ENCODE measurements at places on chromosomes 3 and 15.

DNA sequence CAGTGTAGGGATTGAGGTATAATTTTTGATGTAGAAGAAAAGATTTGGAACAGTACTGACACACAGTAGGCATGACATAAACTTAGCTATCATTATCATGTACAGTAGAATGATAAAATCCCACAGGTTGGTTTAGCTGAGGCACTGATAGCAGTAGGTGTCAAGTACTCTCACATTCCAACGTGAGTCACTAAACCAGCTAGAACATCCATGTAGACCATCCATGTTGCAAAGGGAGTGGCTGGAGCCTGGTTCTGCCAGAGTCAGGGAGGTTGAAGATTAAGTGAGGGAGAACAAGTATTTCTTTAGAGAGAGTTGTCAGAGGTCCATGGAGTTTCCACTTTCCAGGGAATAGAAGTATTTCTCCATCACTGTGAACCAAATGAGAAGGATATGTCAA lies 157.2 kb upstream of the TMEM108 start:
- DNase-seq, result no peak

DNA sequence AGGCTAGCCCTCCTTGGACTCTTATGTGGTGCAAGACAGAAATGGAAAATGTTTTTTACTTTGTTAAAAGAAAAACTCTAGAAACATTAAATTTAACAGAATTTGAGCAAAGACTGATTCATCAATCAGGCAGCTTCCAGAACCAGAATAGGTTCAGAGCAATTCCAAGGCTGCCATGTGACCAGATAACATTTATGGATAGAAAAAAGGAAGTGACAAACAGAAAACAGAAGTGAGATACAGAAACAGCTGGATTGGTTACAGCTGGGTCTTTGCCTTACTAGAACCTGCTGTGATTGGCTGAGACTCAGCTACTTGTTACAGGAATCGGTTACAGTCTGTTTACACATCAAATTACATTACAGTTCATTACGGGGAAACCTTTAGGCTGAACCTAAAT lies 22.5 kb upstream of the OTOL1 start:
- DNase-seq, result no peak

GRCh38 chr3:185851046-185851445 lies 26.2 kb upstream of the IGF2BP2 start:
- DNase-seq, result no peak

- no peak for DNase-seq
Observed at GRCh38 chr15:101540480-101541239, 51.2 kb upstream of the PCSK6 start.

DNA sequence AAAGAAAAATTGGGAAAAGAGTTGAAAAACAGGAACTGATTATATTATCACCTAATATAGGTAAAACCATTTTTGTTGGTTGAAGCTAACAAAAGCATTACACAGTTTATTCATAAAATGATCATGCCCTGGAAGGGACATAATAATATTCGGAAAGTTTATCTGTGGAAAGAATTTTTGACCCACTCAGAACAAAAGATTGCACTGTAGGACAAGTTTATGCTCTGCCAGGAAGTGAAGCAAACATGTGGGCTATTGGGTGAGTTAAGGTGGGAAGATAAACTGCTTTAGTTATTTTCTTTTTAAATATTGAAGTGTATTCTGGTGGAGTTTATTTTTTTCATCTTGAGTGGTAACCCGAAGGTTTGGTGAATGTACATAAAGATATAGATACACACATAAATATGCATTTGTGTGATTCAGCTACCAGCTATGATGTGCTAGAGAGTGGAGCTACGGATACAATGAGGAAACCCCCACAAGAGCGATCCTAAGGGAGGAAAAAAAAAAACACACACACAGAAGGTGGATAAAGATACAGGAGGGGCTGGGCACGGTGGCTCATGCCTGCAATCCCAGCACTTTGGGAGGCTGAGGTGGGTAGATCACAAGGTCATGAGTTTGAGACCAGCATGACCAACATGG lies 506.4 kb upstream of the THBS1 start:
- no peak for DNase-seq

- DNase-seq, result no peak
Observed at GRCh38 chr3:50594253-50594785, 17.3 kb downstream of the CISH start.

GRCh38 chr15:92071045-92071634 lies 217.6 kb downstream of the SLCO3A1 start:
- DNase-seq, result no peak

DNA sequence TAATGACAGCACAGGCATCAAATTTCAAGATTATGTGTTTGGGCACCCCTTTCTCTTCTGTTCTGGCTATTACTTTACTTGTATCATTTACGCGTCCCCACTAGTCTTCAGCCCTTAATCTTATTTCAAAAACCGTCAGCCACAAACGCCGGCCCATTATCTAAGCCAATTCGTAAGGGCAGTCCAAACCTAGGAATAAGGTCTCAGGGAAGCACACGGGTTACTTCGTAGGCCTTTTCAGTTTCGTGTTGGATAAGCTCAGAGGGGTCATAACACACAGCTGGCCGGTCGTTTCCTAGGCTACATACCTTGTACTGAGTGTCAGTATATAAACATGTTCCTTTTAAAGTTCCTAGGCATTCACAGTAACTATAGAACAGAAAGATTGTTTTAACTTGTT lies 5.1 kb upstream of the DNAAF4 start:
- DNase-seq, result no peak

DNA sequence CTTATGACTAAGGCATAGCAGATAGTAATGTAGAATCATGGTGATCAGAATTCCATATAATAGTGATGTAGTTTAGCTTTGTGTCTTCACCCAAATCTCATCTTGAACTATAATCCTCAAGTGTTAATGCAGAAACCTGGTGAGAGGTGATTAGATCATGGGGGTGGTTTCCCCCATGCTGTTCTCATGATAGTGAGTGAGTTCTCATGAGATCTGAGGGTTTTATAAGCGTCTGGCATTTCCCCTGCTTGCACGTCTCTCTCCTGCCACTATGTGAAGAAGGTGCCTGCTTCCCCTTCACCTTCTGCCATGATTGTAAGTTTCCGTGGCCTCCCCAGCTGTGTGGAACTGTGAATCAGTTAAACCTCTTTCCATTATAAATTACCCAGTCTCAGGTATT lies 138.7 kb upstream of the CBLB start:
- no peak for DNase-seq
